ENCODE measurements at places on chromosomes 11 and 22.

DNA sequence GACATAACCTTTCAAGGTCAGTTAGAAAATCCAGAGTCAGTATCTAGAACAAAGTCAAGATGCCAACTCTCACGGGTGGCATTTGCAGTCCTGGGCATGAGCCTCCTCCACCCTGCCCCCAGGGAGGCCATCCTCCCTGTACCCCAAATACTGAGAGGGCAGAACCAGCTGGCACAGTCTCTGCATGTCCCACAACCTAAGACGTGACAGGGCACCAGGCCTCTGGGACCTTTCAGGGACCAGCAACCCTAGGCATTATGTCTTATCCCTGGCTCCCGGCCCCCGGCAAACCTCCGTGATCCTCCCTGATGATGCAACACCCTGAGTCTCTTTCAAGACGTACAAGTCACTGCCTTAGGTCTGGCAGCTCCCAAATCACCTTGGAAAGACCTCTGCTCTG, 2.0 kb downstream of the MB start:
- no peak for DNase-seq

GRCh38 chr22:37126882-37127281, 17.4 kb upstream of the TMPRSS6 start:
- DNase-seq: no peak

- DNase-seq: no peak
These were observed 29.3 kb upstream of the CABP7 start for GRCh38 chr22:29690476-29690875.

- no peak for DNase-seq
These were observed 24.2 kb upstream of the TMEM123 start for GRCh38 chr11:102476812-102477211.

DNA sequence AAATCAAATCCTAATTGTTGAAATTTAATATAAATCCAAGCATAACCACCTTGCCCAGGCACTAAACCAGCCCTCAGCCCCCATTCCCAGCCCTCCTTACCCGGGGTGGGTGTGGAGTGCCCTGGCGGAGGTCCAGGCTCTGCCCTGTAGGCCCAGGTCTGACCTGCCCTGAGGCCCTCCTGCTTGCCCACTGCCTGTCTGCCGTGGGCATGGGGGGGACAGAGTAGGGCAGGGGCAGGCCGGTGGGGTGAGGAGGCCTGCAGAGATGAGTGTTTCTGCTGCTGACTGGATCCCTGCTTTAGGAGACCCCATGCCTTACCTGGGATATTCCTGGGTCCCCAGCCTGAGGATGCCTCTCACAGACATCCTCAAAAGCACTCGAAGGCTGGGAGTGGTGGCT, 3.6 kb upstream of the CHID1 start:
- DNase-seq: no peak

DNA sequence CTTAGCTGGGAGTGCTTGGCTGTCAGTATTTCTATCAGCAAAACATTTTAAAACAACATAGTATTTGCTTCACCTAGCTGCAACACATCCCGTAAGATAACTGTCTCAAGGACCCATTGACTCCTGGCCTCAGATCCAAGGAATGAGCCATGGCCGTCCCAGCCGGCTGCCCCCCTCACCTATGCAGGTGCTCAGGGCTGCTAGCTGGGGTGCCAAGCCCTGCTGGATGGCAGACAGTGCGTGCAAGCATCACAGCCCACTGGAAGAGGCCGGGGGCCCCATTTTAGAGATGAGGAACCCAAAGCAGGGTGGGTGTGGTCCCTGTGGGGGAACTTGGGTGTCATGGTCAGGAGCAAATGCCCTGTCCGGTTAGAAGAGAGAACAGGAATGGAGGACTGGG, 8.5 kb downstream of the PSMC3 start:
- DNase-seq: no peak

- no peak for DNase-seq
These were observed 1.4 kb downstream of the TSPAN4 start for GRCh38 chr11:843818-844692.

DNA sequence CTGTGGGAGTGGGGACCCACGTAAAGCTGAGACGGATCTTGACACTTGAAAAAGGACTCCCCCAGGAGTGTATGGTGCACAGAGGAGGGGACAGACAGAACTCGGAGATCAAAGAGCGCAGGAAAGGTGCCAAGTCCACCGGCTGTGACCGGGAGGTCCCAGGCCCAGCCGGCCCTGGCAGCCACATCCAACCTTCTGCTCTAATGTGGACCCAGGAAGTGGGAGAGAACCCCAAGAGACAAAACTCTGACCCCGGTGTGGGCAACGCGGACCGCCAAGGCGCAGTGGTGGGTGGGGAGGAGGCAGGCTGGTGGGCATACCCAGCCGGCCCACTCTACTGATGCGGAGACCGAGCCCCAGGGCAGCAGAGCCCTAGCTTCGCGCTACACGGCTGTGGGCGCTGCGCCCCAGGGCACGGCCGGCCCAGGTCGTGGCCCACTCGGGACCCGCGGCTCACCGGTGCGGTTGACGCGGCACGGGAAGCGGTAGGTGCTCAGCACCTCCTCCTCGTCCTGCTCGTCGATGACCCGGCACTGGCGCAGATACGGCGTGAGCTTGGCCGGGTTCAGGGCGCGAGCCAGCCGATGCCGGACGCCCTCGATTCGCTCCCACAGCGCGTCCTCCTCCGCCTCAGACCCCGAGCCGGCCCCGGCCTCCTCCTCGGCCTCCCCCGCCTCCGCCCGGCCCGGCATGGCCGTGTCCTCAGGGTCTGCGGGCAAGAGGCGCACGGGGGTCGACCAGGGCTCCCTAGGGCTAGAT, 527 bp downstream of the CARD10 start:
- DNase-seq: no peak

GRCh38 chr22:19110646-19111045, 11.6 kb downstream of the DGCR2 start:
- DNase-seq: no peak

- DNase-seq: no peak
These were observed 755.8 kb downstream of the NTM start for GRCh38 chr11:132125988-132126871.

DNA sequence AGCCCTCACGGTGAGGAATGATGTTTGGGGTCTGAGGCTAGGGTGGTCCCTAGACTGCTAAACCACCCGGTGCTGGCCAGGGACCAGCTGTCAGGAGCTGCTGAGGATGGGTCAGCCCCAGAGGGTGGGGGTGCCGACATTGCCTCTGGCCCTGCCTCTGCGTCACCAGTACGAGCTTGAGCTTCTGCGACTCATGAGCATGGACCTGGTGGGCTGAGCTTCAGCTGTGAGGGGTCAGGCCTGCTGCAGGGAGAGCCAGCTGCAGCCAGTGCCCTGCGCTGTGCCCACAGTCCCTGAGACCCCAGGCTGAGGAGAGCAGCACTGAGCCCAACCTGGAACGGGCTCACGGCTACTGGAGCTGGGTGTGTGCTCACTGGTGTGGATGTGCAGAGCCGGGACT, 7.0 kb downstream of the DERL3 start:
- DNase-seq: no peak

DNA sequence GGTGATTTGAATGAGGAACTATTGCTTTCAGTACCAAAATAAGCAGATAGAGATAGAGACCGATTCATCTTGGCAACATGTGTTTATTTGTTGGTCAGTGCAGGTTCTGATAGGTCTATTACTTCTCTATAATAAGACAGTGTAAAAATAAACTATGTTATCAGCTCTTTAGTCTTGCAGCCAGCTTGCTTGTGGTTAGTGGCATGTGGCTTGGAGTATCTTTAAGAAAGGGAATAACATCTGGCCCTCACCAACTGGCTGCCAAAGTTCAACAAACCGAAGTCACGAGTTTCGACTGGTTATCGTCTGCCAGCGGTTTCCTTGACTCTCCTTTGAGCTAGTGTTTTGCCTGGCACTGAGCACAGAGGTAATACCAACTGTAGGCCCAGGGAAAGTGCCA, 71.8 kb downstream of the CTTN start:
- no peak for DNase-seq

DNA sequence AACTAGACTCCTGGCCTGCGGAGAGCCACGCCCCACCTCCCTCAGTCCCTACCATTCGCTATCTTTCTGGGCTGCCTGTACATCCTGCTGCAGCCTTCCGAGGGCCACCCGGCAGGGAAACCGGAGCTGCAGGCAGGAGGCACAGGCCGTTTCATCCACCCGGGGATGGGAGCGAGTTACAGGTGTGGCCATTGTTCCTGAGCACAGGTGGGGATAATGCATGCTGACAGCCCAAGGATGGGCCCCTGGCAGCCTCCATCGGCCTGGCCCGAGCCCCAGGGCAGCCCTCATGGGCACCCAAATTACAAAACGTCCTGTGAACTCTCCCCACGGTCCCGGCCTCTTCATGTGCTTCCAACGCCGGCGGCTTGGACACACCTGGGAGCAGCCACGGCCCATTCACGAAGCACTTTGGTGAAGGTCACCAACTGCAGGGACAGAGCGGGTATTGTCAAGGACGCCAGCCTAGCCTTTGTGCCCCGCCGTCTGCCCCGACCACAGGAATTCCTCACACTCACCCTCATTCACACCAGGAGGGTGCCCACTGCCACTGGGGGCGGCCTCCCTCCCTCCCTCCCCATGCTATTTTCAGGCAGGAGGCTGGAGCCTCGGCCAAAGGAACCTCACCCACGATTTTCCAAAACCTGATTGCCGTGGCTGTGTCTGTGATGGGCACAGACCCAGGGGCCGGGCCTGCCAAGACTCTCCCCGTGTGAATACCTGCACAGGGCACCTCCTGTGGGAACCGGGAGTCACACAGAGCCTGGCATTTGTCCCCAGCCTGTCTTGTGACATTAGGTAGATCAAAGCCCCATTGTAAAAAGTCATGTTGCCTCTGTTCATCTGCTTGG, 42.1 kb upstream of the MYEOV start:
- DNase-seq: no peak

DNA sequence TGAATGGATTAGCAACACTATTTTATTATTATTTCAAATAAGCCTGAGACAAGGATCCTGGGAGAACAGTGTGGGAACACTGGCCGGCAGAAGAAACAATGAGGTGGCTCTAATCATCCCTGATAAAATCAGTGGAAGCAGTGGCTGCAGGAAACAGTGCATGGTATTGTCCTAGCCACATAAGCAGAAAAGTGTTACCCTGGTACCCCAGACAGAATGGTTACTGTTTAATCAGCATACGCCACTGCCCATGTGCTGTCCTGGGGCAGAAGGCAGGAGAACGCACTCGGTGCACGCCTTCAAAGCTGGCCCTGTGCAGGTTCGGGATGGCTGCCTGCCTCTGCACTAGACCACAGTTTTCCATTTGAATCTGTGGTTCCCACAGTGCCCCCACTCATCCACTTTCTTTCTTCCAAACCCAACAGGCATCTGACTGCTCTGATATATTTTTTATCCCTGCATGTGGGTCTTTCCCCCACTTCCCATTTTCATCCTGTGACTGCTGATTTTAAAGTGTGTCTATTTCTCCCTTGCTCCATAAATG, 25.7 kb downstream of the OPCML start:
- DNase-seq: no peak

GRCh38 chr11:121443688-121444275, 8.3 kb upstream of the SORL1 start:
- no peak for DNase-seq

- no peak for DNase-seq
These were observed 936 bp downstream of the CECR2 start for GRCh38 chr22:17370026-17370765.

DNA sequence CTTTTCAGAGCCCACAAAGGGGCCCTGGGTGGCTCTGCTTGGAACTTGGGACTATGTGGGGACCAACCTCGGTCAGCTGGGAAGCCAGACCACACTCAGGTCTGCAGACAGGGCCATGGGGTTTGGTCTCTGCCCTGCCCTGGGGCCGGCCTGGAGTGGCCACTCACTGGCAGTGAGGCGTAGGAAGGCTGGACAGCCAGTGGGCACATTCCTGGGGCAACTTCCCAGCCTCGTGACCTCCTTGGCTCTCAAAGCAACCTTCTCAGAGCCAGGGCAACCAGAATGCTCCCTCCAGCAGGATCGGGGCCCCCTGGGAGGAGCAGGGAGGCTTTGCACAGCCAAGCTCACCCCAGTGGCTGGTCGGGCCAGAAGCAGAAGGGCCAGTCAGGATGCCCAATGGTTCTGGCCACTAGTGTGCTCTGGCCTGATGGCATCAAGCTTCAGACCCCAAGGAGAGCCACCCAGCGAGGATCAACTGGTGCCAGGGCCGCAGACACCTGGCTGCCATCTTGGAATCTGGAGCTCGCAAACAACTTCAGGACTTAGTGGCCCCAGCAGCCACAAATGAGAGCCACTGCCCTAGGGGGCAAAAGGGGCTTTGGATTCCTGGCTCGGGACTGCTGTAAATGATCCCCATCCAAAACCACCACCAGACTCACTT, 87.1 kb downstream of the MYEOV start:
- DNase-seq: no peak

DNA sequence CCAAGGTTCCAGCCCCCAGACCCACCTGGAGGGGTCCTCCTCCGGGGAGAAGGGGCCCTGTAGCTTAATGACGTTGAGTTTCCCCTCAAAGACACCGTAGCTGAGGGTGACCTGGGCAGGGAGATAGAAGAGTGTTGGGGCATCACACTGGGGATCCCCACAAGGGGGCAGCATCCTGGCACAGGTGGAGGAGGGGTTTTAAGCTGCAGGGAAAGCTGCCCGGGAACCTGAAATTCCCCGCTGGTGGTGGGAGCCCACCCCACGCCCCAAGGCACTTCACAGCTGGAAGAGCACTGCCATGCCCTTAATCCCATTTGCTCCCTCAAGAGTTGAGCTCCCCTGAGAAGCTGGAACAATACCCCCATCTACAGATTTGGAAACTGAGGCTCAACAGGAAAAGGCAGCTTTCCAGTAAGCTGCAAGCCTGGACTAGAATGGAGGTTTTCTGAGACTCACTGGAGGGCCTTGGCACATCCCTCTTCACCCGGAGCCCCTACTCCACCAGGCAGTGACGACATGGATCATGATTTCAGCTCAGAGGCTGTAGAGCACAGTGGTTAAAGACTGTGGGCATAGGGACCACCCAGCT, 13.7 kb downstream of the MFNG start:
- DNase-seq: no peak

DNA sequence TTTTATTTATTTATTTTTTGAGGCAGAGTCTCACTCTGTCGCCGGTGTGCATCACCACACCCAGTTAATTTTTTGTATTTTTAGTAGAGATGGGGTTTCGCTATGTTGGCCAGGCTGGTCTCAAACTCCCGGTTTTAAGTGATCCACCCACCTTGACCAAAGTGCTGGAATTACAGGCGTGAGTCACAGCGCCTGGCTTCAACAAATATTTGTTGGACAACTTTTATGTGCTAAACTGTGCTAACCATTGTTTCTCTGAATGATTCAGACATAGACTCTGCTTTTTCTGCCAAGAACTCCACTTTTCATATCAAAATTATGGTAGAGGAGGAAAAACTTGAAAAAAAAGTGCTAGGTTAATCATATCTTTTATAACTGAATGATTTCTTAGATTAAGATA, 36.3 kb downstream of the MMP7 start:
- DNase-seq: no peak

GRCh38 chr11:21931436-21932101, 261.3 kb upstream of the ANO5 start:
- no peak for DNase-seq

- no peak for DNase-seq
These were observed 6.0 kb upstream of the DERL3 start for GRCh38 chr22:23844739-23845202.

DNA sequence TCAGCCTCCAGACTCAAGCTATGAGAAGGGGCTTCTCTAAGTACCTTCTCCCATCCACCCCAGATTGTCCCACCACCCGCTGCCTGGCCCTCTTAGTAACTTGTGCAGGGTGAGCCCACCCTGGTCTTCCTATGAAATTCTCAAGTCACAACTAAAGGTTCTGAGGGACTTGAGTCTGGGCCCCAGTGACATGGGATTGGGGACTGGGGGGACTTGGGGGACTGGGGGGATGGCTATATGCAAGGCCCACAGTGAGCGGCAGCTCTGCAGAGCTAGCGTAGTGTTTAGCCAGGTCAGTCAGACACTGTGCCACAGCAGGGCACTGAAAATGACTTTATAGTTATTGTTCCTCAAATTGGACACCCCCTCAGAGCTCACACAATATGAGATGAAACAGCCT, 622.3 kb upstream of the CADM1 start:
- no peak for DNase-seq
